Occipital lobe (tissue), 3 donors: ENCODE measurements at places on chromosomes 5 and 9. TPM values are rescaled to one million over a fixed set of nuclear protein-coding genes. Genes with fewer than 3 reads are reported as not detected.

DNA sequence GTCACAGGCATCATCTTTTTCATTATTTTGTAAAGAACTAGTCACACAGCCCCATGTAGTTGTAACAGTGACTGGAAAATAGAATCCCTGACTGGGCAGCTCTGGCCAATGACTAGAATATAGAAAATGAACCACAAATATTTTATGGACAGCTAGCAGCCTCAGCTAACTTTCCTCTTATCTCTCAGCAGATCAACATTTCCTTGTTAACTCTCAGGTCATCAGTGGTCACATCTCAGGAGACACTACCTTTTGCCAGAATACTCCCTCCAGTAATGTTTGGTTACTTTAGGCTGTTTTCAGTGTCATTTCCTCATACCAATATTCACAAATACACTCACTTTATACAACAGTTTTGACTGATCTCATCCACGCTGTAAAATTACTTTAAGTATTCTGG is 43.9 kb downstream of the FAM169A start:
- no peak for DNase-seq

GRCh38 chr5:126597156-126597555 is 2.1 kb upstream of the ALDH7A1 start:
- no peak for DNase-seq

DNA sequence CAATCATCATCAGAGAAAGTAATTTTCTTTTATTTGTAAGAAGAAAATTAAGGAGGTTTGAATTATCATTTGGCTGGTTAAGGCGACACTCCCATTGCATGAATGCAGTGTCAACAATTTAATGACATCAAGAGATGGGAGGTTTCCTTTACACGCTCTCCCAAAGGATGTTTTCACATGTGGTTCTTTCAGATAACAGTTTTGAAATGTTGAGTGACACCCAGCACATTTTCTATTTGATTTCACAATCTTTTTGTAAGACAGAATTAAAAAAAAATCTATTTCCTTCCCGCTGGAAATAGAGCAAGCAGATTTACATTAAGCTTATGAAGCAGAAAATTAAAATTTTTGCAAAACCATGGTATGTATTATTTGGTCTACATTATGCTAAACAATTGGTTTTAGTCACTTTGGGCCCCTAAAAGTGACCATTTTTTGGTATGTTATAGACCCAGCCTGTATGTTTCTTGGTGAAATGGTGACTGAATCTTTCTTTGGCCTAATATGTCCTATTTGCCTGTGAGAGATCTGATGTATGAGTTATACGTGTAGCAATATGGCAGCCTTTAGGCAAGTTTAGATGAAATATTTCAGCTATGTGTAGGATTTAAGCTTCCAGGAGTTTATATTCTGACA is 18.9 kb upstream of the ANKRD55 start:
- DNase-seq = no peak

The PCDHA9 gene
- 18.6 TPM for total RNA-seq

DNA sequence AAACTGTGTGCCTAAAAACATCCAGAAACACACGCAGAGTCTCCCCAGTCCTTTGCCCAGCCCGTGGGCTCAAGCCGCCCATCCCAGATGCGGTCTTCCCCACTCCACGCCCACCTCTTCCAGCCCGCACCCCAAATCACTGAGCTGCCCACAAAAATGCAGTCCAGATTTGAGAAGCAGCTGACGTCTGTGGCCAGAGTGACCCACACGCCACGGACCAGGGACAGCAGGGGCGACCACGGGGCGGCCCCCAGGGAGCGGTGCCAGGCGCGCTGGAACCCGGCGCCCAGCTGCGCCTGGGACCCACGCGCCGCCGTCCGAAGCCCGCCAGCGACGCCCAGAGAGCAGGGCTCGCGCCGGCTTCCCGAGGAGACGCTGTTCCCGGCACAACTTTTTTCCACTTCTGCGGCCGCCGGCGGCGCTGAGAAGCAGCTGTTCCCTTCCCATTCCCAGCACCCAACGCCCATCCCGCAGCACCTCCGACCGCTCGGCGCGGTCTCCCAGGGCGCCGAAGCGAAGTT is 674 bp downstream of the LHFPL2 start:
- peak; percentile 67 for DNase-seq
